ENCODE measurements at places on chromosomes 5 and 9.

DNA sequence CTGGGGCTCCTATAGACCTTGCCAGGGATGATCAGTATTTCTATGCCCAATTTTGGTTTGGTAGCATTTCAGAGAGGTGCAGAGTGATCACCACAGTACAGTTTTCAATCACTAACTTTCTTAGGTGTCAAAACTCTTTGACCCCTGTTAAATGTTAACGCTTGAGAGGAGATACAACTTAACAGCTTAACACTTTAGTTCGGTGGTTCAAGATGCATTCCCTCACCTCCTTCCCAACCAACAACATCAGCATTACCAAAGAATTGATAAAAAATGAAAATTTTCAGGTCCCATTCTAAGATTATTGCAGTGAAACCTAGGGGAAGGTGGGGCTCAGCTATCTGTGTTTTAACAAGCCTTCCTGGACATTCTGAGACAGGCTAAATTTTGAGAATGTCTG, 16.2 kb downstream of the ALDH1A1 start:
- DNase-seq, result no peak

- no peak for DNase-seq
Measured at GRCh38 chr5:175015028-175015685, 290.8 kb downstream of the MSX2 start.

- no peak for DNase-seq
Measured at GRCh38 chr5:101782352-101783103, 513.6 kb downstream of the SLCO4C1 start.

DNA sequence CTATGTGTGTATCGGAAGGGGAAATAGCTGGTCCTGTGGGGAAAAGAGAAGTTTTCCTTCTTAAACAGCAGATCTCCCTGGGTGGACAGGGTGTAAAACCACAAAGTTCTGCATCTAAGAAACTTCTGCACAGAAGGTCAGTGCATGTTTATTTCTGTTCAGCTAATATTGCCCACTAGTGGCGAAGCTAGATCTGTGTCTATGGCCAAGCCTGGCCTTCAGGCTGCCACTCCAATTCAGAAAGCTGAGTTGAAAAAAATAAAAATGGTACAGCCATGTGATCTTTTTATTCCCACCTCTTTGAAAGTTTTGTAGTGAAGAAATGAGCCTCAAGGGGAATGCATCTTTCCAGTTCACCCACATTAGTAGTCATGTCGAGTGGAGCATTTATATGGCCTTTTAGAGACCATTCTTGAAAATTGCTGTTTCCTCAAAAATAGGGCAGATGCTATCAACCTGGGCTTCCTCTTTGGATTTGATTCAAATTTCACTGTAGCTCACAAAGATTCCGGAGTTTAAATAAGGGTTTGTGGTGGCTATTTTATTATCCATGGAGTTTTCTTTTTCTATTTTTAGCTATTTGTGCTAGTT, 488.0 kb downstream of the PRELID2 start:
- no peak for DNase-seq

DNA sequence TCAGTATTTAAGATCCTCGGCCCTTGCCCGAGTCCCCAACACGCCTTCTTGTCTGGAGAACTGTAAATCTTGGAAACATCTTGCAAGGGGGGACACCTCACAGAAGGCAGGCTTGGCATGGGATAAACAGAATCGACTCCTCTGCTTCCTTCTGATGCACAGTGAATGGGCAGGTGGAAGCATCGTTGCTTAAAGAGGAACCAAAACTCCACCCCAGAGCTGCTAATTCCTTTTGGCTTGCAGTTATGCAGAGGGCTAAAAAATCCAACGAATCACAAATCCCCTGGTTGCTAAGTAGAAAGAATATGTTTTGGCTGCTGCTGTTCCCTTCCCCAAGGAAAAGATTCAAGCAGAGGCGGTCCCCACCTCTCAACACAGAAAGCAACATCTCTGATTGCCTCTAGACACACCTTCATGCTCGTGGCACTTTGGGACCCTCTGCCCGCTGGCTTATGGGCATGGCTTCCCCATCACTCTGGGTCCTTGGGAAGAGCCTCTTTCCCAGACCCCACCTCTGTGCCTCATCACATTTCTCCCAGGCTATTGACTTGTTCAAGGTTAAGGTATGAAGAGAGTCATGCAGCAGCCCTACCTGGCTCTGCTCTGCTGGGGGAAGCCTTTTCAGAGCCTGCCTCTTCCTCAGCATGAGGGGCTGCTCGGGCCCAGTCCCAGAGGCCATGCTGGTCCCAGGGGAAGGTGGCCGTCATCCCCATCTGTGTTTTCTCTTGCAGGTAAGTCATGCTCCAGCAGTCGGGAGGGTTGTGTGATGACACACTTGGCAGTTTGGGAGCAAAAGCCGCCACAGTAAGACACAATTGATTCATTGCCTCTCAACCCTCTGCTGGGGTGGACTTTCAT, 137.1 kb downstream of the KCNIP1 start:
- DNase-seq, result no peak

DNA sequence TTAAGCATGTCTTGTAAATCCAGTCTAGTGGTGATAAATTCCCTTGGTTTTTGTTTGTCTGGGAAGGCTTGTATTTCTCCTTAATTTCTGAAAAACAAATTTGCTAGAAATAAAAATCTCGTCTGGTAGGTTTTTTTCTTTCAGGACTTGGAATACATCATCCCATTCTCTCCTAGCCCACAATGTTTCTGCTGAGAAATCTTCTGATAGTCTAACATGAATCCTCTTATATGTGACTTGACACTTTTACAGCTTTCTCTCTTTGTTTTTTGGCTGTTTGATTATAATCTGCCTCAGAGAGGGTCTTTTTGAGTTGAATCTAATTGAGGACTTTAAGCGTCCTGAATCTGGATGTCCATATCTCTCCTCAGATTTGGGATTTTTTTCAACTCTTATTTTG, 104.9 kb downstream of the FEM1C start:
- no peak for DNase-seq

DNA sequence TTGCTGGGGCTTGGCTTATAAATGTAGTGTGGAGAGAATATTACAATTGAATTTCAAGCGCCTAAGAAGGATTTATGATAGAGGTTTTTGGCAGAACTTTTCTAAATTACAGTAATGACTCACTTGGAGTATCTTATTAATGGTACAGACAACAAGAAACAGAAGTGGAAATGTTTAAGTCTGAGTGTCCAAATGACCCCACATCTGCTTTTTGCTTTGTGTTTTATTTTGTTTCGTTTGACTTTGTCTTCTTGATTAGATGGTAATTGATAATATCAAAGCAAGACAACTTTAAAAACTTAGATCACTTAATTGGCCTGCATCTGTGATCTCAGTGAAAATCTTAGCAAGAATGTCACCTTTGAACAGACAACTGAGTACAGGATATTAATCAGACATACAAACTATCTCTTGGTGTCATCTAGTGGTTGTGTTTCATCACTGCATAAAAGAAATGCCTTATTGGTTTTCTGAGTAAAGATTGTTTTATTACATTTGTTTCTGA, 577.4 kb downstream of the ISL1 start:
- DNase-seq, result no peak

GRCh38 chr5:110262749-110263148, 463.7 kb downstream of the TMEM232 start:
- no peak for DNase-seq

DNA sequence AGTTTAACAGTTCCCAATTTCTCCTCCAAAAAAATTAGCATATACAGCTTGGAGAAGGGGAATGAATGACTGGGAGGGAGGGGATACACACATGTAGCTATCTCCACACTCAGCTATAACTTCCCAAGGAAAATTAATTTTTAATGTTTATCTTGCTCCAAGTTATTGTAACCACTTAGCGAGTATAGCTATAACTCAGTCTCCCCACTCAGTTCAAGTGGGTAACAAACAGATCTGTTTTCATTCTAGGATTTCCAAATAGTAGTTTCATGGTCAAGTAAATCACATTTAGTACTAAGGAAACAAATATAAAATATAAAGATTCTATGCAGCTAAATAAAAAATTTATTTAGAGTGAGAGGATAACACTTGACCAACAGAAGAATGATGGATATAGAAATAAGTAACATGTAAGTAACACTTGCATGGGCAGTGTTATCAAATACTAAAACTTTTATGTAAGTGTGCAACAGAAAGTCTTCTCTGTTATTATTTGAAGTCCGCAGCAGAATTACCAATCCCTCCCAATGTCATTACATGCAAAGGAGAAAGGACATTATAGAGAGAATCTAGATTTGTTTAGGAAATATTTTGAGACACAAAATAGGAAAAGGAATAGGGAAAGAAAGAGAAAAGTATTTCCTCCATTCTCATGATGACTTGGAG, 10.2 kb upstream of the NFIB start:
- no peak for DNase-seq

GRCh38 chr5:139699351-139699750, 51.2 kb downstream of the CXXC5 start:
- DNase-seq, result no peak

GRCh38 chr9:111897601-111898137, 1.1 kb downstream of the UGCG start:
- DNase-seq, result no peak

DNA sequence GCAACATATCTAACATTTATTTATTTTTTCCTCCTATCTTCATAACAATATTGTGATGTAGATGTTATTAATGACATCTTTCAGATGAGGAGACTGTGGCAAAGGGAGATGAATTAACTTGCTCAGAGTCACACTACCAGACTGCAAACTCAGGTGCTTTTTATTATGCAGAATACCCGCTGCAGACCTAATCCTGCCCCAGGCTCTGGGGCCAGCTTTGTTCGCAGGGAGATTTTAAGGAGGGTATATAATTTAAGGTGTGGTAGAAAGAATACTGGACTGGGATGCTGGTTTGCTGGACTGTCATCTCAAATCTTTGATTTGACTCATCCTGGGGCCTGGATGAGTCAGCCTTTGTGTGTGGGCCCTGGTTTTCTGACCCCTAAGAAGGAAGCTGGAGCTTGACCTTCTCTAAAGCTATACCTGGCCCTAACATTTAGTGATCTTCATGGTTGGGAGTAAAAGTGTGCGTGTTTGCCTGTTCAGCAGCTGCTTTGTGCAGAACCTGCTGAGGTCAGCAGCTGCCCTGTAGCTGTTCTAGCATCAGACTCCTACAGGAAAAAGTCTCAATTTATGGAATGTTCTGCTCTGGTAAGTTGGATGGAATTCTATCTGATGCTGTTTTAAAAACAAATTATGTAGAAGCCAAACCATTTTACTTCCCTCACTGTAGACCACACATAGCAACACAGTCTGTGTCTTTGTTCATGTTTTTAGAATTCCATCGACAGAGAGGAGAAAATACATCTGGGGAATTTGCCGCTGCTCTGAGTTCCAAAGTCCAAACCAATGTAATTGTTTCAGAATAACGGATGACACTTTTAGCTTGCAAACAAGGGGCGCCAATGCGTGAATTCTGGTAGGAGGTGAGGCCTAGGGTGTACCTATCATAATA, 4.5 kb downstream of the SLC36A1 start:
- no peak for DNase-seq

GRCh38 chr9:32877103-32877502, 93.8 kb downstream of the TMEM215 start:
- no peak for DNase-seq

GRCh38 chr5:128708841-128709240, 170.8 kb upstream of the FBN2 start:
- DNase-seq, result no peak

DNA sequence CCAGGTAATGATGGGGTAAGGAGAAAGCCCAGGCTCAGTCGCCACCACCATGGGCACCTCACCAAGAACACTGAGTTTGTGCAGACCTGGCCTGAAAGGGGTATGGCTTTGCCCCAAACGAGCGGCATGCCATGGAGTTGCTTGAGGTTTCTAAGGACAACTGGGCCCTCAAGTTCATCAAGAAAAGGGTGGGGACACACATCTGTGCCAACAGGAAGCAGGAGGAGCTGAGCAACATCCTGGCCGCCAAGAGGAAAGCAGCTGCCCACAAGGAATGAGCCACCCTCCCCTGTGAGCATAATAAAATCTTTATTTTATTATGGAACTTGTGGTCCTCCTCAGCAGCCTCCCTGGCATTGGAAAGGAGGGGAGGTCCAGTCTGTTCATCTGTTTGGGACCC, 23.8 kb downstream of the CD14 start:
- no peak for DNase-seq

DNA sequence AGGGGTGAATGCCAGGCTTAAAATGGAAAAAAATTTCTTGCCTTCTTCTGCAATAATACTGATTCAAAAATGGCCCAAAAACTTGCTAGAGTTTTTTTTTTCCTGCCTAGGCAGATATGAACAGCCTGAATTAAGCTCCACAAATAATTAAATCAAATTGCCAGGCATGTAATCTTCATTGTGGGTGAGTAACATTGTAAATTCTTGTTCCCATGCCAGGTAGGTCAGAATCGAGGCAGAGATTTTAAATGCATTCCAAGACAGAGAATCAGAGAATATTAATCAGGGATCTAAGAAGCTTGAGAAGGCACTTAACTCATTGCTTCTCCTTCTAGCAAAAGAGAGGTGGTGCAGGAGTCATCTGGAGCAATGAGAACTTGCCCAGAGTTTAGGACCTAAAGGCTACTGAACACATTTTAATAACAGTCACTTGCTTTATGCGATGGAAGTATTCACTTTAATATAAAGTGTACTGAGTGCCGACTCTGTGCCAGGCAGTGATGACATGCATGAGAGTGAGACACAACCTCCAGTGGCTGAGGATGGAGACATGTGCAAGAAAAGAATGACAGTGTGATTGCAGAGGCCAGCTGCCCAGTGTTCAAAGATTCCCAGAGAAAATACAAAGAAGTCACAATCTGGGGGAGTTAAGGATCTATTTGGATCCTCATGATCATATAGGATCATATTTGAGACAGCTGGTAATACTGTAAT, 102.3 kb downstream of the APBA1 start:
- no peak for DNase-seq

DNA sequence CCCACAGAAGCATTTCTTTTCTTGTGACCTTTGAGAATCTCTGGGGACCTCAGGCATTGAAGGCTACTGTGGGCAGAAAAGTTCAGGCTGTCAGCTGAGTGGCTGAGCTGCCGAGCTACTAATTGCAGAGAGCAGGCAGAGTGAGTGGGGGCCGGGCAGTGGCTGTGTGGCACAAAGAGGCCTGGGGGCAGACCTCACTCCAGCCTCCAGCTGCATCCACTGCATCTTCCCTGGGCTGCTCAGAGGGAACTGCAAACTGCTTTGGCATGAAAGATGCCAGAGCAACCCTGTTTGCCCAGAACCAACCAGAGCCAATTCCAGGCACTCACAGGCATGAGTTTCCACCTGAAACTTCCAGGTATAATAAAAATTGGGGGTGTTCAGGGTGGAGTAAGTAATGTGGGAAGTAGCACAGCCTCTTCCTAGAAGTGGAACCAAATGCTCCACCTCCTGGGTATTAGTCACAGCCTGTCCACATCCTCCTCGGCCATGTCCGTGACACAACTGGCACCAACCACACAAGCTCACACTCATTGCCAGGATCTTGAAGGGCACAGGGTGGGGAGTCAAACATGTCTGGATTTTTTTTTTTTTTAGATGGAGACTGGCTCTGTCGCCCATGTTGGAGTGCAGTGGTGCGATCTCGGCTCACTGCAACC, 548.9 kb downstream of the BNC2 start:
- DNase-seq, result no peak

- DNase-seq, result no peak
Measured at GRCh38 chr9:97892421-97892820, 29.9 kb downstream of the TRMO start.

- no peak for DNase-seq
Measured at GRCh38 chr5:22722056-22722455, 131.1 kb downstream of the CDH12 start.

All from stimulated activated CD4-positive, alpha-beta T cell treated with anti-CD3 and anti-CD28 coated beads, Interleukin-2, amount 100 ng/mL, for 24 hours (primary cell).